ENCODE measurements at places on chromosomes 7 and 10.

DNA sequence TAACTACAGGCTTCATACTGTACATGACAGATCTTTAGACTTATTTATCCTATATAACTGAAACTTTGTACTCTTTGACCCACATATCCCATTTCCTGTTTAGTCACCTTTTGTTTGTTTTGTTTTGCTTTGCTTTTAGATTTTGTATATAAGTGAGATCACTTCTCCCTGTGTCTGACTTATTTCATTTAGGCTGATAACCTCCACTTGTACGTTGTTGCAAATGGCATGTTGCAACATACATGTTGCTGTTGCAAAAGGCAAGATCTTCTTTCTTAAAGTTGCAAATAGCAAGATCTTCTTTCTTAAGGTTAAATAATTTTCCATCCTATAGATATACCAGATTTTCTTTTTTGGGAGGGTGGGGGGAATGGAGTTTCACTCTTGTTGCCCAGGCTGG lies 341.5 kb downstream of the OTUD1 start:
- no peak for DNase-seq

DNA sequence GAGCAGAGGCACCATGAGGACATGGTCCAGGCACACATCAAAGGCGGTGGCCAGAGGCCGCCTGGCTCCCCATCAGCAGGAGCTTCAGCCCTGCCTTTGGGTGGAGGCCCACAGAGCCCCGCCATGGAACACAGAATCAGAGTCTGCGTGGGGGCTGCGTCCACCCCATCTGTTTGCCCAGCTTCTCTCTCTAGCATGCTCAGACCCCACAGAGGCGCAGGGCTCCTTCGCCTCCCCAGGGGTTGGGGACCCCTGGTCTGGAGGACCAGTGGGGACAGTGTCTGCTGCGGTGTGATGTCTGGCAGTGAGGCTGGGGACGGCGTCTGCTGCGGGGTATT lies 321.9 kb downstream of the PTPRN2 start:
- DNase-seq: no peak

- DNase-seq: no peak
These were observed 233.1 kb upstream of the IGFBP3 start for GRCh38 chr7:46153951-46154787.

GRCh38 chr7:147798001-147798400 lies 792.6 kb upstream of the C7orf33 start:
- no peak for DNase-seq

All from lower leg skin (tissue), 4 donors.